Karpas-422 (cell line): ENCODE measurements at places on chromosomes 2 and 18.

GRCh38 chr18:54360406-54360805, 2.7 kb downstream of the C18orf54 start:
- DNase-seq, result no peak

DNA sequence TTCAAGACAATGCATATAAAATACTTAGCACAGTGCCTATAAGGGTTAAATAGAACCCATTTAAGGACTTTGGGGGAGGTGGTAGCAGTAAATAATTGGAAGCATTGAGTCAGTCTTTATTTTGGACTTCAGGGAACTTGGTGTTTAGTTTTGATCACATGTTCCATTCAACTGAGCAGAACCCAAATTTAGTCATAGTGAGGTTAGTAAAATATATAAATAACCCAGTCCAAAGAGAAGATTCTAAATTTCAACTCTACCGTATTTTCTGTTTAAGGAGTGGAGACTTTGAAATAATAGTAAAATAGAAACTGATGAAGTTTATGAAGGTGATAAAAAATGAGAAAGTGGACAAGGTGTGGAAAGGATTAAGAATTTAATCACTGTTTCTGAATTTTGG, 19.7 kb downstream of the TWSG1 start:
- DNase-seq, result no peak

DNA sequence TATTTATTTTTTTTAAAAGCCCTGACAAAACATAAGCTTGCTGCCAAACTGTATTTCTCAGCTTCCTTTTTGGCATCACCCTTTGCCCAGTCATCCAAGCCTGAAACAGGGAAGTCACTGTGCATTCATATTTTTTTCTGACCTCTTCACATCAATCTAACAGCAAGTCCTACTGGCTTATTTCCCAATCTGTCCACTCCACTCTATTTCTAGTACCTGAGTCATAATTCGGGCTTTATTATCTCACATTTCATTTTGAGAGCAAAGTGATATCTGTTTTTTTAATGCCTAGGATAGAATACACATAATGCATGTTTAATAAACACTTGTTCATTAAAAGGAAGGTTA, 5.1 kb downstream of the HNMT start:
- no peak for DNase-seq

DNA sequence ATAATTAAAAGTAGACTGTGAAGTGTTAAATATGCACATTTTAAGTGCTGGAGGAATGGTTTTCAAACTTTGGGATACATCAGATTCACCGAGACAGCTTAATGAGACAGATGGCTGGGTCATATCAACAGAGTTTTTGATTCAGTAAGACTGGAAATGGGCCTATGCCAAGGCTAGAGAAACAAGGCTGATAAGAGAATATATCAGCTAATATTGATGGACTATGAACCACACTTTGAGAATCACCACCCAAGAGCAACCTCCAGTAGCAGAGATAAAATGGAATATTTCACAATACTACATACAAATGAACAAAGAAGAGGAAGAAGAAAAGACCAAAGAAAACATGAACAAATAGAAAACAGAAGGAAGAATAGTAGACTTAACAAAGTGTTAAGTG, 450.2 kb upstream of the KLHL29 start:
- DNase-seq, result no peak

- DNase-seq, result no peak
Measured at GRCh38 chr2:82591718-82592117, 1867.4 kb downstream of the SUCLG1 start.

- DNase-seq, result no peak
Measured at GRCh38 chr18:12595571-12596255, 62.2 kb downstream of the SPIRE1 start.

DNA sequence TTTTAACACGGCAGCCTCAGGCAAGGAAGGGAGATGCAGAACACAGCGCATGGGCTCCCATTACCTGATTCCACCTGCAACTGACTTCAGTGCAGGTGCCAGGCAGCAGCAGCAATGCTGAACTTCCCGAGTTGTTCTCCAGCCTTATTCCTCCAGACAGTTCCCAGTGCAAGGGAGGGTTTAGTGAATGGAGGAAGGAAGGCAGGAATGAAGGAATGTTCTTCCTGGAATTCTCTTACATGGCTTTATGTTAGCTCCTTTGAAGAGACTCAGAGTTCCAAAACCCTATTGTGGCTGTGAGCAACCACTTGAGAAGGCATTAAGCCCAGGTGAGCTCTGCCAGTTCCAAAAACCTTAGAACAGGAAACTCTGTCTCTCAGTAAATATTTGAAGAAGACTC, 45.5 kb downstream of the SERPINB7 start:
- no peak for DNase-seq

- DNase-seq, result no peak
Measured at GRCh38 chr2:100819370-100820272, at the start of gene NPAS2. Gene NPAS2 (plus strand): TSS chr2:100820139. CDS start chr2:100904755, 84,616 bp downstream.

GRCh38 chr18:2121224-2121623, 450.1 kb downstream of the METTL4 start:
- no peak for DNase-seq

DNA sequence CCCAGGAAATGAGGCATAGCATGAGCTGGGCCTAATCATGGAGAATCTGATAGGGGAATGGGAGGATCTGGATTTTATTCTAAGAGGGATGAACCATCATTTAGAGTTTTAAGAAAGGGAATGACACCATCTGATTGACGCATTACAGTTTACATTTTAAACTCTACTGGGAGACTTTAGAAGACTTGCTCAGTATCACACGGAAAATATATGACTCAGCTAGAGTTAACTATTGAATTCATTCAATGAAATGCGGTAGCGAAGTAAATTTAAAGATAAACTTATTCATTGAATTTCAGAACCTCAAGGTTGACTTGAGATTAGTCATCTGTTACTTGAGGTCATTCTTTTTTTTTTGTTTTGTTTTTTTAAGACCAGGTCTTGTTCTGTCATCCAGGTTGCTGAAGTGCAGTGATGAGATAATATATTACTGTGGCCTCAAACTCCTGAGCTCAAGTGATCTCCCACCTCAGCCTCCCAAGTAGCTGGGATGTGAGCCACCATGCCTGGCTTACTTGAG, 25.0 kb downstream of the MC4R start:
- DNase-seq, result no peak

- no peak for DNase-seq
Measured at GRCh38 chr2:112136096-112136495, 2.1 kb upstream of the FBLN7 start.

- no peak for DNase-seq
Measured at GRCh38 chr2:196985511-196986183, 59.1 kb upstream of the PGAP1 start.

- DNase-seq, result no peak
Measured at GRCh38 chr2:198890490-198890889, 567.2 kb downstream of the SATB2 start.

- no peak for DNase-seq
Measured at GRCh38 chr18:58177004-58177717, 133.1 kb downstream of the NEDD4L start.

GRCh38 chr18:48151421-48152065, 221.1 kb upstream of the SMAD2 start:
- DNase-seq, result no peak

DNA sequence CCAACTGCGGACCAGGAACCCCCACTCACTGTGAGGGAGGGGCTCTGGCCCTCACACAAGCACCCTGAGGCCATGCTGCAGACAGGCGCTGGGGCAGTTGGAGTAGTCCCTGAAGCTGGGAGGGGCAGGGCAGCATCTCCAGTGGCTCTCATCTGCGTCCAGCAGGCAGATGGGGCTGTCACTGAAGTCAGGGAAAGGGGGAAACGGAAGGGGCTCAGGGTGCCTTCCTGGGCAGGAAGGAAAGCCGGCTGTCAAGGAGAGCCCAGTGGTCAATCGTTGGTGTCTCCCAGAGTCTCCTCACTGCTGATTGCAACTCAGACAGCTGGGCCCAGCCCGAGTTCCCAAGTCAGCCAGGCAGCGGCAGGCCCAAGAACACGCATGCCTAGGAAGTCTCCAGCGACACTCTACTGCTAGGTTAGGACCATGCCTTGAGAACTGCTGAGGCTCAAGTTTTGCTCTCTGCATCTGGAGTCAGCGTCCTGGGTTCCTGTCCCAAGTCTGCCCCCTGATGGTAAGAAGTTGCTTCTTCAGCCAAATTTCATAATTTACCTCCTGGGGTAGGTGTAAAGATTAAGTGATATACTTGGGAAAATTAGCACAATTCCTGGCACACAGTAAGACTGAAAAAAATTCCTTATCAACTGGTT, 27.4 kb upstream of the NMUR1 start:
- peak; percentile 90 for DNase-seq

DNA sequence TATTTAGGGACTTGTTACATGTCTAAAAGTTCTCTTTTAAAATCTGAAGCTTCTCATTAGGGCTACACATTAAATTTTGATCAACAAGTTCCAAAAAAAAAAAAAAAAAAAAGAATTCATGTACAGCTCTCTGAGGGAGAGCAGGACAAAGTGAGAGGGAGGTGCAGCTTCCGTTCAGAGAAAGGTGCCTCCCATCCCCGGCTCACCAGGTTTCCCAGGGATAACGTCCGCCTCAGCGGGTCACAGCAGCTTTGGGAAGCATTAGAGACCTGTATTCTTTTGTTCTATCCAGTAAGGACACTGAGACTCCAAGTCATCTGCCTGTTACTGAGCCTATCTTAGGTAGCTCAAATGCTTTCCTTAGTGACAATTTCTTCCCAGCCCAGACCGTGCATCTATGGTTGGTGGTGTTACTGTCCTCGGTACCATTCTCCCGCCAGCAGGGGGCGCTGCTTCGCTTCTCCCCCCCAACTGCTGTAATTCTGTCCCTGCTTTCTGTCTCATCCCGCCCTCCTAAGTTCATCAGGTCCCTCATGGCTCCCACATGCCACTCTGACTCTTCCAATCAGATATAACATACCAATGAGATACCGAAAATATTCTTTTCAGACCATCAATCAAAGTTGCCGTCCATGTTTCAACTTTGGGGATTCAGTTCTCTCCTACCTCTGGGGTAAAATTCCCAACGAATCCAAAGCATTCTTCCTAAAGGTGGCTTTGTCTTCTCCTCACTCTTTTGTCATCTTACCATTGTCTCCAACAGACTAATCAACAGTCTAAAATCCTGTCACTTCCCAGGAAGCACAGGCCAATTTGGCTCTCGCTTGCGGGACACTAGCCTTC, 466.5 kb downstream of the METTL4 start:
- peak; percentile 84 for DNase-seq

- DNase-seq, result no peak
Measured at GRCh38 chr2:140473851-140474250, 1657.0 kb downstream of the LRP1B start.

DNA sequence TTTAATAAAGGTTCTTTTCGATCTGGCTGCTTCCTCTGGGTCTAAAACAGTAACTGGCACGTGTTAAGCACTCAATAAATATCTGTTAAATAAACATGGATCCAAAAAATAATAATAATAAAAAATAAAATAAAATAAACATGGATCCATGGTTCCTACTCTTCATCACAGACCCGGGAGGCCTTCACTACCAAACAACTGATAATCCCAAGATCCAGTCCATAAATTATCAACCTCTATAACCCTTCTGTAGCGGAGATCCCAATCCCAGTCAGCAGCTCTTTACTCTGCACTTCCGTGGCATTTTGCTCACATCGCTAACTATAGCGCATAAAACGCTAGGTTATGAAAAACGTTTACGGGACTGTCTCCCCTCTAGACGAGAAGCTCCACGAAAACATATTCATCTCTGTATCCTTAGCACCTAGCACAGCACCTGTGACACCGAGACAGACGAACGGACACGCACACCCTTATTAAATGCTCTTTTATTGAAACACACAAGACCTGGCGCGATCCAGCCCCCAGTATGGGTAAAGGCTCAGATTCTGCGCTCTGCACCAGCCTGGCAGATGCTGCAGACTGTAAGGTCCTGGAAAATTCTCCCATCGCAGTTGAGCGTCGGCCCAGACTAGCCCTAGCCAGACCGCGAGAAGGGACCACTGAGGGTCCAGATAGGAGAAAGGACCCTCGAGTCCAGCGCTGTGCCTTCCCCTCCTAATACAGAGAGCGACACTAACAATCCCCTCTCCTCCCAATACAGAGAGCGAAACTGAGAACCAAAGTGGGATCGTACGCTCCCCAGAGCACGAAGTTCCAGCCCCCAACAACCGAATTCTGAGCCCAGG, 770 bp downstream of the NBAS start:
- peak; percentile 54 for DNase-seq

GRCh38 chr2:135694711-135695110, 46.9 kb upstream of the UBXN4 start:
- DNase-seq, result no peak

GRCh38 chr2:134493797-134494196, 225.0 kb downstream of the TMEM163 start:
- no peak for DNase-seq

GRCh38 chr2:119481501-119482455, 42.5 kb downstream of the SCTR start:
- DNase-seq, result no peak

GRCh38 chr2:174023591-174024523, 58.7 kb upstream of the SP3 start:
- DNase-seq, result no peak

- no peak for DNase-seq
Measured at GRCh38 chr2:127410871-127411652, 7.2 kb upstream of the PROC start.

DNA sequence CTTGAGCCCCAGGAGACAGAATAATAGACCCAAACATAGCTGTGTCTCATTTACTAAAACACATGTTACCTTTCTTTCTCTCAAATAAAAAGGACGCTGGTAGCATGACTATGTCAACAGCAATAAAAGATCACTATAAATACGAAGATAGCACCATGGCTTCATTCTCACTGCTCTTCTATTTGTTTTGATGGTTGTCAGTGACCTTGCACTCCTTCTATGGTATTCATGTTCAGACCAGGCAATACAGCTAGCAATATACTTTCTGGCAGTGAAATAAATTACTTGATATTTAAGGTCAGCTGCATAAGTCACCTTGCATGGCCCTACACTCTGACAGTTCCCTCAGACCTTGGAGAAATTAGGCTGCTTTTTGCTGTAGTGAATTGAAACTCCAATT, 263.2 kb upstream of the CDH7 start:
- DNase-seq, result no peak

GRCh38 chr18:44871771-44872170, 191.1 kb downstream of the SETBP1 start:
- DNase-seq, result no peak

GRCh38 chr2:68734688-68735525, at the start of gene ARHGAP25:
Gene ARHGAP25 (plus strand): TSS chr2:68734811. CDS start chr2:68735200, 389 bp downstream.
- DNase-seq, result peak; percentile 95

- no peak for DNase-seq
Measured at GRCh38 chr2:97653473-97653872, 7.6 kb downstream of the COX5B start.

GRCh38 chr2:222572751-222573174, 83.1 kb downstream of the FARSB start:
- DNase-seq, result no peak

DNA sequence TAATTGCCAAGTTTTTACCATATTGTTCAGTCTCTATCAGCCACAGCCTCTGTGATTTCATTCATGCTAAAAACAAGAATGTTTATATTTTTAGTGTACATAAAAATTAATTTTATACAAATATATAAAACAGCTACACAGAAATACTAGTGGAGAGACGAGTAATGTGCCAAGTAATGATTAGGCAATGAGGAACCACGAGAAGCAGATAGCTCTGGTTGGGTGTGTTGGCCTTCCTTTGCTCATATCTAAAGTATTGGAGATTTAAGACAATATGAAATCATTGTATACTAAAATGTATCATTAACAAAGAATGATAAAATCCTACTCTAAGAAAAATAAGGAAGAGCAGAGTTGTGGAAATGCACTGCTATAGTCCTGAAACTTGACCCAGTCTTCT, 326.7 kb downstream of the AGAP1 start:
- DNase-seq, result no peak
